ENCODE measurements at places on chromosomes 2 and 18.

- DNase-seq, result no peak
Measured at GRCh38 chr2:105396254-105397024, 2.4 kb downstream of the FHL2 start.

DNA sequence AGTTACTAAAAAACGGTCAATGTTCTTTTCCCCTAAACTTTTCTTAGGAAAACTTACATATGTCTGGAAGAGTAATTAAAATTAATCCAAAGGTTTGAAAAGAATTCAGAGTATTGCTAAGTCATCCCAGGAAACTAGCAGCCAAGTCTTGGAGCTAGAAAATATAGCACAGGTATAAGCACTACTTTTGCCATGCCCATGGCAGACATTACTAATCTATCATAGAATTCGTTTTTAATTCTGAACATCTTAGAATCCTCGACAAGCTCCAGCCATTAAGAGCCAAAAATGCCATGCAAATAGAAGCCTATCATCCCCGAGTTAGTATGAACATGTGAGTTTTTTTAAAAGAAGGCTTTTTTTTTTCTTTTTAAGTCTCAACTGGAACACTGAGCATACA lies 395.0 kb downstream of the ZEB2 start:
- no peak for DNase-seq

DNA sequence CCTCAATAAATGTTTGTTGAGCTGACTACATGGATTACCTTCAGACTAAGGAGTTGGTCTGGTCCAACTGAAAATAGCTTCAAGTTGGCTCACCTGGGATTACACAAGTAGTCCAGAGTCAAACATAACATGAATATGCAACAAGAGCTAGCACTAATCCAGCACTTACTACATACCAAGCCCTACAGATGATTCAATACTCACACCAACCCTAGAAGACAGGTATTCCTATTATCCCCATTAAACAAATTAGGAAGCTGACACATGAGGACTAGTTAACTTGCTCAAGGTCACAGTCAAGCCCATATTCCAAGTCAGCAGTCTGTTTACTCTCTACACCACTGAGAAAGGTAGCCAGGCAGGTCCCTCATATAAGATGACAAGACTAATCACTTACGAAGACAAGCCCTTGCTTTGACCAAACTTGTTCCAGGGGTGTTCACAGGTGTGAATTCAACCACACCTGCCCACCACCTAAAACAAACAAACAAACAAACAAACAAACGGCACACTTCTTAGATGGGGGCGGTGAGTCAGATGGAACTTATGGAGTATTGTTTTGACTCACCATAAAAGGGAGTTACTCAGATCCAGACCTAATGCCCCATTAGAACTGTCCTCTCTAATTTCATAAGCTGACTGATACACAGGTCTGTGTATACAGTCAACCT lies 29.1 kb downstream of the TMEM131 start:
- no peak for DNase-seq

DNA sequence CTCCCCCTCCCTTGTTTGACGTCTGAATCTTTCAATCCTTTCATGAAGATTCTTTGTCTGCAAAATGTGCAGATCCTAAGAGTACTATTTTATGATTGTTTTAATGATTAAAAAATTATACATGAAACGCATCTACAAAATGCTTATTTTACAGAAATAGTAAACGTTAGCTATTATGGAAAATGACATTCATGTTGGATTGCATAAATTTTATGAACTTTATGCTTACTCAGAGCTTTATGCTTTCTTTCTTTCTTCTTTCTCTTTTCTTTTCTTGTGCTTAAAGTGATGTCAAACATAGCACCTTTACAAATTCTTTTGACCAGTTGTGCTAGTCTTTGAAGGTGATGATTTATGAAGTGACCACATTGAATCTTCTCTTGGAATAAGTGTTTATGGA lies 805.4 kb downstream of the ADCYAP1 start:
- no peak for DNase-seq

DNA sequence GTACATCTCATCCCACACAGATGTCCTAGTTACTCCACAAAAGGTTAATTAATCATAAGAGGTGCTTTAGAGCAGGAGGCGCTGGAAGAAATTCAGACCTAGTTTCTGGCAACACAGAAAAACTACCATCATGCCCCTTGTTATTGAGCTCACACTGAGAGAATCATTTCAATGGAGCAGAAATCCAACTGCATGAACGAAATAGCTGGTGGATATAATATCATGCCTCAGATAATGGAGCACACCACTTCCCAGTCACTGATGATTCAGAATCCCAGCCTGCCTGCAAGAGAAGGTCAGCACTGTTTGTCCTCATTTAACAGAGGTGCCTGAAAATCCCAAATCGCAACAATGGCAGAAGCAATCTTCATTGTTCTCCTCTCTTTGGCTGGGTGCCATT lies 125.8 kb upstream of the CREB1 start:
- DNase-seq, result no peak

- no peak for DNase-seq
Measured at GRCh38 chr2:63364866-63365265, 223.4 kb downstream of the WDPCP start.

DNA sequence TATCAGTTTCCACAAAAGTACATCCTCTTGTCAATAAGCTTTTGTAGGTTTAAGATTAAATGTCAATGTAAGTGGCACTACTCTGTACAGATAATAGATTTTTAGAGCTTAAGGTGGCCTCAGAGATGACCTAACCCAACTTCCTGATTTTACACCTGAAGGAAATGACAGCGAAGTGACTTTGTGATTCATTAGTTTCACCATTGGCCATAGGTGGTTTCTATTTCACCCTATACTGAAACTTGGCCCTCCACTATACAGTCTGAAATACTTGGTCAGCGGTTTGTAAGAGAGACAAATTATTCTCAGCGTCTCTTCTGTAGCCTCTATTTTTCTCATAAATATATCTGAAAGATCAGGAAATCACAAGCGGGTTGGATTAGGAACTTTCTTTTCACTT lies 330.4 kb upstream of the FAM98A start:
- no peak for DNase-seq

DNA sequence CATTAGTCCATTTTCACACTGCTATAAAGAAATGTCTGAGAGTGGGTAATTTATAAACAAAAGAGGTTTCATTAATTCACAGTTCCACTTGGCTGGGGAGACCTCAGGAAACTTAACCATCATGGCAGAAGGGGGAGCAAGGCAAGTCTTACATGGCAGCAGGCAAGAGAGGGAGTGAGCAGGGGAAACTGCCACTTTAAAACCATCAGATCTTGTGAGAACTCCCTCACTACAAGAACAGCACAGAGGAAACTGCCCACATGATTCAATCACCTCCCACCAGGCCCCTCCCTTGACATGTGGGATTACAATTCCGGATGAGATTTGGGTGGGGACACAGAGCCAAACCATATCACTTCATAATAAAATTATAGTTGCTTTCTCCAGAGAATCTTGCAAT lies 365.5 kb upstream of the ID2 start:
- DNase-seq, result no peak

- DNase-seq, result no peak
Measured at GRCh38 chr2:147358375-147358774, 486.5 kb upstream of the ACVR2A start.

- DNase-seq, result no peak
Measured at GRCh38 chr2:24334245-24334633, 26.1 kb downstream of the ITSN2 start.

- DNase-seq, result no peak
Measured at GRCh38 chr2:40072442-40073232, 293.6 kb upstream of the THUMPD2 start.

DNA sequence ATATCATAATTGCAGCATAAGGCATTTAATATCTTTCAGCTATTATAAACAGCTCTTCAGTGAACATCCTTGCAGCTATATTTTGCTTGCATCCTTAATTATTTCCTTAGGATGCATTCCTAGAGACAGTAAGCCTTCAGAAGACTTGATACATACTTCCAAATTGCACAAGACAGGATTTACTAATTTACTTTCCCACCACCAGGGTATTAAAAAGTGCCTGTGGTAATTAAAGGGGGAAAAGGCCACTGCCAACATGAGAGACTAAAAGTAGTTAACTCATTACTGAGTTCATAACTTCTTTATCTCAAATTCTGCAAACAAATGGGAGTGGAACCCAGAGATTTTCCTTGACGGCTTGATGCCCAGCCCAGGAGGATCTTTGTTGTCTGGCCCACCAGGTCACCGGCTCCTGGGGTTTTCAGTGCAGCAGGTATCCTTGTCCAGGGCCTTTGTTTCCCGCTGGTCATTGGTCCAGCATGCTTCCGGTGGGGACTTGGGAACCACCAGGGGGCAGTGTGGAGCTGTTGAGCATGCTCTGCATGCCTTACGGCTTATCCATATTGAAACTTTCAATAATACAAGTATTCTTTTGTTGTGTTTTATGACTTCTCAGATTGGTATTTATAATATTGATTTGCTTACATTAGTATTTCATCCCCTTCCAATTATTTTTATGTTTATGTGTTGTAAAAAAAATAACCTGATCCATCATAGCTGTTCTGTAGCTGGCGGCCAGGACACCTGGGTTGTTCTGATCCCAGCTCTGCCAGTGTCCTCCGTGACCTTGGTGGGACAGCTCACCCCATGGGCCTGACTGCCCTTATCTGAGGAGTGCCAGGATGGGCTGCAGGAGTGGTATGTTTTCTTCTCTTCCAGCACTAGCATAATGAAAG lies 61.4 kb downstream of the TGOLN2 start:
- DNase-seq, result peak; percentile 68

DNA sequence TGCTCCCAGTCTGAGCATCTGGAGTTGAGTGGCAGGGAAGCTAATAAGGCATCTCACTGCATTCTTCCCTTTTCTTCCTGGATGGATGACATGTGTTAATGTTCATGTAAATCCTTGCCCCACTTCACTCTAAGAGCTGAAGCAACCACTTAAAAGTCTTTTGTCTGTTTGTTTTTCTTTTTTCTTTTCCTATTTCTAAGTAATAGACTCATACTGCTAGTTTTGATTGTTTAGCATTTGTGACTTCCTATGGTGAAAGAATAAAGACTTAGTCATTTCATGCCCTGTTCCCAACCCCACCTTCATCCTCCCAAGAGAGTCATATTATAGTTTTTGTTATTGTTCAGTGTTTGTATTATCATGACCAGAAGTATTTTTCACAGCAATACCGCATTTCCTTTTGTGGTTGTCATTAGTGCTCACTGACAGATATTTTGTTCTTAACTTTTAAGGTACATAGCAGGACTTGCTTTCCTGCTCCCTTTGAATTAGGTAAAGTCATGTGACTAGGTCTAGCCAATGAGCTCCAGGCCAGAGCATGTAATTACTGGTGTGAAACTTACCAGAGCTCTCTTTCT lies 18.1 kb upstream of the SPP2 start:
- DNase-seq, result peak; percentile 83

DNA sequence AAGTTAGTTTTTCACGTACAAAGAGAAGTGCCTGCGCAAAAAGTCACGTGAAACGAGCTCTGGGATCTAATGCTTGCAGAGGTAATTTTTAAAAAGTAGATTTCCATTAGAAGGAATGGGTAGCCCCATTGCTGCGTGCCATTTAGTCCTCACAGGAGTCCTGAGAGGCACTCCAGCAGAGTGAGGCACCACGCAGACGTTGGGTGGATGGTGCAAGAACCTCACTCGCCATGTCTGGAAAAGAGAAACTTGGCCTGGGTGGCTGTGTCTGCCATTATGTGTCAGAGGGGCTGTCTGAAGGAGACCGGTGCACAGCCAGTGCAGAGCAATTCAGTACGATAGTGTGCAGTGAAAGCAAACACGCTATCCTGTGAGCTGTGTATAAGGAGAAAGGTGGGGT lies 1.8 kb upstream of the HDAC4 start:
- no peak for DNase-seq

- DNase-seq, result peak; percentile 39
Measured at GRCh38 chr2:12502759-12503158, 214.0 kb upstream of the TRIB2 start.

- DNase-seq, result no peak
Measured at GRCh38 chr2:200340508-200341224, 34.2 kb downstream of the SPATS2L start.

GRCh38 chr2:43882312-43882711 lies 43.5 kb downstream of the ABCG8 start:
- DNase-seq, result no peak

DNA sequence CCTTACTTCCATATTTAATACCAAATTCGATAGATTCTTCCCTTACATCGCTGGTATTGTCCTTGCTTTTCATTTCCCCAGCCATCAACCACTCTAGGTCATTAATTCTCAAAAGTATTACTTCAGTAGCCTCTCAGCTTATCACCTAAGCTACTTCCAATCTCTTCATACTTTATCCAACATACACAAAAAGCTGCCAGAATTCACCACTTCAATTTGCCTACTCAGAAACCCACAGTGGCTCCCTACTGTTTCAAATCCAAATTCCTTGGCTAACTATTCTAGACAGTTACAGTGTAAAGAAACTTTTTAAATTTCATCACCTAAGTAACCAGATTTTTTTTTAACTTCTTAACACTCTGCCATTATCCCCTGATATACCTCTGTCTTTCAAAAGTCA lies 4.7 kb downstream of the SLC25A12 start:
- DNase-seq, result no peak

DNA sequence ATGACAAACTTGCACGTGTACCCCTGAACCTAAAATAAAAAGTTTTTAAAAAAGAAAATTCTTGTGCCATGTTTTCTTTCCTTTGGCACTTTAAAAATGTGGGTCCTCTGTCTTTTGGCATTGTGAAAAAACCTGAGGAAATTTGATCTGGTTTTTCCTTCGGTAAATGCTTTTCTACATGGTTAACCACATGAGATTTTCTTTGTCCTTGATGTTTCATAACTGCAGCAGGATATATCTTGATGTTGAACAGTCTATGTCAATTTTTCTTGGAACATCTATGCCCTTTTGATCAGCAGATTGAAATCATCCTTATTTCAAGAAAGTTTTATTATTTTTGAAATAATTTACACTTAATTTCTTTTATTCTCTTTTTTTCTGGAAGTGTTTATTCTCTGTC lies 109.1 kb downstream of the TMEM17 start:
- DNase-seq, result no peak

All from CD4-positive, alpha-beta T cell treated with Interleukin-2 at 100 ng/mL for 4 hours (primary cell).